ENCODE measurements at places on chromosomes 12 and 14. TPM values are rescaled to one million over a fixed set of nuclear protein-coding genes. Genes with fewer than 3 reads are reported as not detected.

- DNase-seq = no peak
Measured at GRCh38 chr12:53492188-53492587, 7.1 kb downstream of the MAP3K12 start.

- no peak for DNase-seq
Measured at GRCh38 chr12:54134850-54135249, 53.9 kb downstream of the SMUG1 start.

Gene GON7
- 14.6 TPM for total RNA-seq

GRCh38 chr12:73383584-73384222 lies 1111.5 kb downstream of the TRHDE start:
- DNase-seq = no peak

DNA sequence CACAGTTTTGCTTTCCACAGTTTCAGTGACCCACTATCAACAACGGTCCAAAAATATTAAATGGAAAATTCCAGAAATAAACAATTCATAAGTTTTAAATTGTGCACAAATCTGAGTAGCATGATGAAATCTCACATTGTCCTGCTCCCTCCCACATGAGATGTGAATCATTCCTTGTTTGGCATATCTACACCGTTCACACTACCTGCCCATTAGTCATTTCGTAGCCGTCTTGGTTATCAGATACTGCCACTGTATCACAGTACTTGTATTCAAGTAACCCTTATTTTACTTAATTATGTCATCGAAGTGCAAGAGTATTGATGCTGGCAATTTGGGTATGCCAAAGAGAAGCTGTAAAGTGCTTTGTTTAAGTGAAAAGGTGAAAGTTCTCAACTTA lies 145.3 kb downstream of the SLC5A8 start:
- DNase-seq = no peak

DNA sequence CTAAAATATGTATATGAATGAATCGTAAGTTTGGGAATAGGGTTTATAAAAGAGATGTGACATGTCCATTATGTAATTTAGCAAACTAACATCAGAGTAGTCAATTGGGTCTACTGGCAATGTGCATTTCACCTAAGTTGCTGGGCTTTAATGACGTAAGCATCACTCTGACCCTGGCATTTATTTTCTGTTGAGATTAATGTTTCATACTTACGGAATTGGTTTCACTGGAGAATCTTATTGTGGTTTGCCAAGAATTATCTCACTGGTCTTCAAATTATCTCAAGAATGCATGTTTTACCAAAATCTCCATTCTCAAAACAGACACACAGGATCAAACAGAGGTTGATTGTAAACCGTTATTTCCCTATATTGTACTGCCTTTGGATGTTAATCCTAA lies 437.1 kb downstream of the NPAS3 start:
- DNase-seq = no peak

- no peak for DNase-seq
Measured at GRCh38 chr12:5708371-5708770, 236.7 kb downstream of the ANO2 start.

Gene IL22
- total RNA-seq = not detected

GRCh38 chr14:23057757-23058653 lies 685 bp upstream of the CDH24 start:
- DNase-seq = peak; percentile 49

- no peak for DNase-seq
Measured at GRCh38 chr14:76884853-76885276, 58.7 kb downstream of the LRRC74A start.

- DNase-seq = no peak
Measured at GRCh38 chr12:42663621-42664020, 74.1 kb upstream of the PRICKLE1 start.

Gene ZC2HC1C
- 0.51 TPM for total RNA-seq

Gene CLEC6A
- total RNA-seq = not detected

- no peak for DNase-seq
Measured at GRCh38 chr14:68840454-68840853, 47.6 kb upstream of the ZFP36L1 start.

GRCh38 chr12:49496417-49497360 lies 42.1 kb upstream of the KCNH3 start:
- DNase-seq = no peak

DNA sequence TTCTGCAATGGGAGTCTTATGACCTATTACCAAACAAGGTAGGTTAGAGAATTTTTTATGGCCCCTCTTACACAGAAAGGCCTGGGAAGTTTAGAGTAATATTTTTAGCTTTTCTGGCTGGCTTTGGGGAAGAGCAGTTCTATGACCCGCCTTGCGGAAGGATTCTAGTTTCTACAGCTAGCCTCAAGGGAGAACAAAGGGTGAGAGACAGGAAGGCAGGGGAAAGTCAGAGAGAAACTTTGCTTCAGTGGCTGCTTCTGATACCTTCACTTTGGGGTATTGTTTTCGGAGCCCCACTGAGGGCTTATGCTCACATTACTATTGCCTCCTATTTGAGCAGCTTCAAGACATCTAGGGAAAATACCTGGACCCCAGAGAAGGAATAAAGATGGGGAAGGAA lies 80.7 kb upstream of the NUDT4 start:
- no peak for DNase-seq

Gene SSPN
- total RNA-seq = 0.39 TPM

DNA sequence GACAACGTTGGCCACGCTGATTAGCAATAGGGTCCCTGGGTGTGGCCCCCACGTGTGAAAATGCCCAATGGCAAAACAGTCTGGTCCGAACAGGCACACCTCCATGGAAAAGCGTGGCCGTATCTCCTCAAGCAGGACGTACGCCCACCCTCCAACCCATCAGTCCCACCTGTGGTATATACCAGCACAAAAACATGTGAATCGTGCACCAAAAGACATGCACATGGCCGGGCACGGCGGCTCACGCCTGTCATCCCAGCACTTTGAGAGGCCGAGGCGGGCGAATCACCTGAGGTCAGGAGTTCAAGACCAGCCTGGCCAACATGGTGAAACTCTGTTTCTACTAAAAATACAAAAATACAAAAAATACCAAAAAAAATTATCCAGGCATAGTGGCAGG lies 14.9 kb upstream of the SFSWAP start:
- DNase-seq = no peak

Gene C12orf54
- total RNA-seq = not detected

DNA sequence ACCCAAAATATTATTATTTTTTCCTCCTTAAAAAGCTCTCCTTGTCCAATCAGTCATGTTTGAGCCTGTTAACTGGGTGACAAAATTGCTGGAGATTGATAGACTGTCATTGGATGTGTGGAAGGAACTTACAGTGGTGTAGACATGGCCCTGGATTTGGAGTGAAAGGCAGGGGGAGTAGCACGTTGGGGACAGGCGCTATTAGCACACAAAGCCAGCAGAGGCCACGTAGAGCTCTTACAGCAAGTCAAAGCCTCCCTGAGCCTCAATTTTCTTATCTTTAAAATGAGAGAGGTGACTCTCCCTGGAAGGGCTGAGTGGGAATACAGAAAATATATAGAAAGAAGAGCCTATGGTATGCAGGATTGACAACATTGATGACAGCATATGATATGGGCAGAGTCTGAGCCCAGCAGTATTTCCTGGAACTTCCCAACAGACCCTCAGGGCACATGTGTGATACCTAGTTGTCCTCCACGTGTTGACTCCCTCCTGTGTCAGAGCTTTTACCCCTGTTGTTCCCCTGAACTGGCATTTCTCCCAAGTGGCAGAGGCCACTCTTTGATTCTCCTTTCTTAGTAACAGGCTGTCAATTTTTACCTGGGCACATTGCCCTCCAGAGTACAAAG lies 504.9 kb downstream of the VRK1 start:
- no peak for DNase-seq

GRCh38 chr14:72906316-72906715 lies 12.4 kb upstream of the DPF3 start:
- DNase-seq = no peak

Gene LPAR5
- total RNA-seq = under 0.01 TPM

DNA sequence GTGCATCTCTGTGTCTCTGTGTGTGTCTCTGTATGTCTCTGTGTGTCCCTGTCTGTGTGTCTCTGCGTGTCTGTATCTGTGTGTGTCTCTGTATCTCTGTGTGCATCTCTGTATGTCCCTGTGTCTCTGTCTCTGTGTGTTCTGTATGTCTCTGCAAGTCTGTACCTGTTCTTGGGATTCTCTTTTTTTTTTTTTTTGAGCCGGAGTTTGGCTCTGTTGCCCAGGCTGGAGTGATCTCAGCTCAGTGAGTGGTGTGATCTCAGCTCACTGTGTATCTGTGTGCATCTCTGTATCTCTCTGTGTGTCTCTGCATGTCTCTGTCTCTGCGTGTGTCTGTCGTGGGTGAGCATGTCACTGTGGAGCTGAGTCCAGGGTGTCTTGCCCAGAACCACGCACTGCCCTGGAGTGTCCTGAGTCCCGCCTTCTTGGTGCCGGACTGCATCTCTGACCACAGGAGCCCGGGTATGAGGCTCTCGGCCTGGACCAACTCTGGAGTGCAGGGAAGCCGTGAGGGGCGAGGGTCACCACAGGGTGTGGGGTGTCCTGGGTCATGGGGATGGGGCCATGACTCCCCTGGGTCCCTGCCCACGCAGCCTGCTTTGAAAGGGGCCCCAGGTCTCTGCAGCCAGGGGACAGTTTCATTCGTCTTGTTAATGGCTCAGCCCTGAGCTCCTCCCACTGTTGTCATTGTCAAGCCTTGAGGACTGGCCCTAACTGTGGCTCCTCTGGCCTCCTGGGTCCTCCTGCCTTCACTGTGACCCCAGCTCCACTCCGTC lies 11.8 kb downstream of the MYL2 start:
- DNase-seq = no peak

DNA sequence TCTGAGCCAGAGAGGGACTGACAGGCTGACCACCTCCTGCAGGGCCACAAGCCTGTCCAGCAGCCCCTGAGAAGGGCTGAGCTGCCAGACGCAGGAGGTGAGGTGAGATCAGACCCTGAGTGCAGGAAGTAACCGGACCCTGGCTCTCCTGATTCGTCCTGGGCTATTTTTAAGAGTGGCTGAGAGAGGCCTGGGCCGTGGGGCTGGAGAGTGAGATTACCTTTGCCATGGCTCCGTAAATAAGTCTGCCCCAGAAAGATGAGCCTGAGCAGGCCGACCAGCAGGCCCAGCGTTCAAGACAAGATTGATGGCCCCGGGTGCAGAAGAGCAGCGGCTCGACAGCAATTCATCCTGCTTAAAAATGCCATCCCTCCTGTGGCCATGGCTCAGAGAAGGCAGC lies 54.2 kb downstream of the SPTB start:
- DNase-seq = no peak

GRCh38 chr14:74712499-74713394 lies at the start of the genes AREL1 and FCF1:
Gene AREL1, minus strand, starts transcription at chr14:74713080. Its CDS starts 27,465 bp downstream, at chr14:74685615.
Gene FCF1, plus strand, starts transcription at chr14:74713144. Its CDS starts 54 bp downstream, at chr14:74713198.
- peak; percentile 92 for DNase-seq

Measured in dermis microvascular lymphatic vessel endothelial cell (primary cell).